ENCODE measurements at places on chromosomes 12 and 14. TPM values are rescaled to one million over a fixed set of nuclear protein-coding genes. Genes with fewer than 3 reads are reported as not detected.

DNA sequence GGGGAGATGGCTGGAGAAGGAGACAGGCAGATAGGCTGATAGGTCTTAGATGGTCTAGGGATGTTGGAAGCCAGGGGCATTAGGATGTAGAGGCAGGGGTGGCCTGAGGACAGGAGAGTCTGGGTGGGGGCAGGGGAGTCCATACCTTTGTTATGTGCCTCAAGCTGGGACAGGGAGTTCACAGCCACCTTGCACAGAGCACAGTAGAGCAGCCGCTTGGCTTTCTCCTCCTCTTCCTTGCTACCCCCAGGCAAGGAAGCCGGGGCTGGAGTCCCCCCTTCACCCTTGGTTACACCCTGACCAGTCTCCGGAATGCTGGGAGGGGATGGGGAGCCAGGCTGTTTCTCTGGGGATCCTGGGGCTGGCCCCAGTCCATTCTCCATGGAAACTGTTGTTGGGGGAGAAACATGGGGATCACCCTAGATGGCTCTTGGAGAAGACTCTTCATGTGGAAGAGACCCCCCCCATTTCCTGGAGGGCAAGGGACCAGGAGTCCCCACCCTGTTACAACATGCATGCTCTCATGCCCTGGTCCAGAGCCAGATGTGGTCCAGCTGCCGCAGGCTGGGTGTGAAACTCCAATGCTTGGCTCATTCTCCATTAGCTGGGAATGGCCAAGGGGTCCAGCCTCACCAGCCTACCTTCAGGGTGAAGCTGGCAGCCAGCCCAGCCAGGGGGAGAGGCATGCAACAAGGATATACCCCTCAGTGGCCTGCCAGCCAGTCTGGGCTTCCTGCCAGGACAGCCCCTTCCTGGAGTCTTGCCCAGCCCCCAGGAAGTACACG is 7.2 kb upstream of the GPR84 start:
- no peak overlapping the region for H3K4me3 ChIP-seq
- no peaks in the 10 kb centered on the region for H3K27me3 ChIP-seq
- H3K4me1 ChIP-seq = peaks cover 22% of the 10 kb centered on the region
- peak overlapping the region; percentile 60 for H3K27ac ChIP-seq

- no peak overlapping the region for H3K4me3 ChIP-seq
- peaks cover 6% of the 10 kb centered on the region for H3K4me1 ChIP-seq
- H3K27ac ChIP-seq = no peak overlapping the region
- no peaks in the 10 kb centered on the region for H3K36me3 ChIP-seq
- DNase-seq = no peak
- no peaks in the 10 kb centered on the region for H3K27me3 ChIP-seq
These were observed 1.6 kb upstream of the MLXIP start for GRCh38 chr12:122076743-122077495.

- H3K36me3 ChIP-seq = no peaks in the 10 kb centered on the region
- H3K4me3 ChIP-seq = no peak overlapping the region
- H3K4me1 ChIP-seq = no peaks in the 10 kb centered on the region
- DNase-seq = no peak
- H3K27me3 ChIP-seq = no peaks in the 10 kb centered on the region
- no peak overlapping the region for H3K27ac ChIP-seq
These were observed 270.9 kb downstream of the C12orf50 start for GRCh38 chr12:87758271-87758670.

- no peaks in the 10 kb centered on the region for H3K36me3 ChIP-seq
- no peak for DNase-seq
- H3K27ac ChIP-seq = no peak overlapping the region
- no peak overlapping the region for H3K4me3 ChIP-seq
These were observed 164.9 kb downstream of the NAV3 start for GRCh38 chr12:77995436-77996167.

DNA sequence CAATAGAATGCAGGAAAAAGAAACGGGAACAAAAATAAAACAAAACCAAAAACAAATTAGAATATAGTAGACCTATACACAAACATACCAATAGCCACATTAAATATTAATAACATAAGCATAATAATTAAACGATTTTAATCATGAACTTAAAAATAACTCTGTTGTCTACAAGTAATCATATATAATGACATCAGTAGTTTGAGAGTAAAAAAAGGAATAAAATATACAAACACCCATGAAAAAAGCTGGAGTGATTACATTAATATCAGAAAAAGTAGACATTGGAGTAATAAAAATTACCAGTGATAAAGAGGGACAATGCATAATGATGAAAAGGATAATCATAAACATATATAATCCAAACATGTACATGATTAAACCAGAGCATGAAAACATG is 181.8 kb downstream of the ATXN7L3B start:
- H3K36me3 ChIP-seq = no peaks in the 10 kb centered on the region
- H3K27me3 ChIP-seq = no peaks in the 10 kb centered on the region
- H3K27ac ChIP-seq = no peak overlapping the region

DNA sequence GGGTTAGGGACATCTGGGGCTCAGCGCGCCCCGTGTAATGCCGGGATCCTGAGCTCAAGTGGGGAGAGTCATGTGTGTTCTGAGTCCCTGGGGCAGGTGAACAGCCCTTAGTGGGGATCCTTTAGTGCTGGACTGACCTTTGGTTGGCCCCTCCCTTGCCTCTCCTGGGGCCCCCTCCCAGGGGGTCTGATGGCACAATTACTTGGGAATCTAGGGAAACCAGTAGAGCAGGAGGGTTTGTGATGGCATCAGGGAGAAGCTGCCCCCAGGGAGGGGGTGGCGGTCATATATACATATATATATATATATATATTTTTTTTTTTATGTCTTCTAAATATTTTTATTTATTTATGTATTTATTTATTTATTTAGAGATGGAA is at the start of gene MORN3:
Gene MORN3 (minus strand): TSS at position 134 of the 380 bp plus-strand sequence. CDS start 171 bp downstream, outside the sequence.
- no peak for DNase-seq
- no peaks in the 10 kb centered on the region for H3K4me1 ChIP-seq
- no peaks in the 10 kb centered on the region for H3K27me3 ChIP-seq
- H3K4me3 ChIP-seq = no peak within 1 kb of the TSS

- no peak overlapping the region for H3K27ac ChIP-seq
- peaks cover under 1% of the 10 kb centered on the region for H3K4me1 ChIP-seq
- no peak overlapping the region for H3K4me3 ChIP-seq
These were observed 82.9 kb downstream of the BCL2L14 start for GRCh38 chr12:12153596-12153995.

DNA sequence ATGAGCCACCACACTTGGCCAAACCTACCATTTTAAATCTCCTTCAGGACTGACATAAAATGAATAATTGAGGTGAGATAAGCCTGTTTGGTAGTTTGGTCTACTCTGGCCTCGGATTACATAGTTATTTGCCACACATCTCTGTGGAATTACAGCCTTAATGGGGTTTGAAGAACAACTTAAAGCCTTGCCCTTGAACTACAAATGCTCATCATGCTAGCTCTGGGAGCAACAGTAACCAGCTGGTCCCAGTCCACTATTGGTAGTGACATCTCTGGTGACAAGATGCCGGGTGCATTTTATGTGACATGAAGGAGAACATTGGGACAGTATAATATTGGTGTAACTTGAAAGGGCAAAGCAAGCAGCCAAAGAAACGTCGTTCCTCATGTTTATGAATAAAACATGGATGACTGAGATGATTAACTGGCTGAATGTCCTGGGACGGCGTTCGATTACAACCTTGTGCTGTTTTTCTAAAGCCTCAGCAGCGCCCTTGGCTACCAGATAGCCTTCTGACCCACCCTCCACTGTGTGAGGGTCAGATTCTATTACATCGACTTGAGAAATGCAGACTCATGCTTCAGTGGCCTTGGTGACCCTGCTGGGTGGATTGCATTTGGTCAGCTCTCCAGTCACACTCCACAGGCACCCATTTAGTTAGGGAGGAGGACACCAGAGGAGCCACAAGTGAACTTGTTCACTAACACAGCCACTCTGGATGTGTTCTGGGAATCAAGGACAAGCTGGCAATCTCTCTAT is 41.5 kb downstream of the BEST3 start:
- H3K4me3 ChIP-seq = no peak overlapping the region
- H3K27me3 ChIP-seq = no peaks in the 10 kb centered on the region
- H3K4me1 ChIP-seq = no peaks in the 10 kb centered on the region
- no peaks in the 10 kb centered on the region for H3K36me3 ChIP-seq
- DNase-seq = no peak

GRCh38 chr14:64598404-64598803 is 48.6 kb downstream of the PPP1R36 start:
- no peak overlapping the region for H3K27ac ChIP-seq
- no peaks in the 10 kb centered on the region for H3K36me3 ChIP-seq
- H3K4me1 ChIP-seq = no peaks in the 10 kb centered on the region
- no peak for DNase-seq

- DNase-seq = no peak
- no peak overlapping the region for H3K27ac ChIP-seq
- H3K4me1 ChIP-seq = no peaks in the 10 kb centered on the region
These were observed 34.6 kb downstream of the P2RX7 start for GRCh38 chr12:121167232-121167820.

TMEM121 gene
- total RNA-seq = 34.6 TPM

SPTB gene
- 14.9 TPM for total RNA-seq

GTF2A1 gene
- total RNA-seq = 47.9 TPM

KRT83 gene
- not detected for total RNA-seq

NAA25 gene
- 1.9 TPM for total RNA-seq

MAP1LC3B2 gene
- not detected for total RNA-seq

DPPA3 gene
- total RNA-seq = not detected

OVCH1 gene
- total RNA-seq = 2.6 TPM

CMA1 gene
- not detected for total RNA-seq

SLC15A4 gene
- 39.3 TPM for total RNA-seq

TAS2R46 gene
- total RNA-seq = 23.2 TPM

PRICKLE1 gene
- total RNA-seq = 1.8 TPM

KCNH3 gene
- total RNA-seq = not detected
